ENCODE measurements at places on chromosomes 16 and 17.

- DNase-seq: no peak
Observed at GRCh38 chr17:15451680-15452079, 15.7 kb downstream of the CDRT4 start.

GRCh38 chr17:44931376-44931775 is 16.1 kb upstream of the GFAP start:
- DNase-seq: no peak

- peak; percentile 70 for DNase-seq
Observed at GRCh38 chr17:77503916-77504651, 363.3 kb downstream of the SEC14L1 start.

GRCh38 chr16:72853575-72854266 is 194.2 kb downstream of the ZFHX3 start:
- no peak for DNase-seq

DNA sequence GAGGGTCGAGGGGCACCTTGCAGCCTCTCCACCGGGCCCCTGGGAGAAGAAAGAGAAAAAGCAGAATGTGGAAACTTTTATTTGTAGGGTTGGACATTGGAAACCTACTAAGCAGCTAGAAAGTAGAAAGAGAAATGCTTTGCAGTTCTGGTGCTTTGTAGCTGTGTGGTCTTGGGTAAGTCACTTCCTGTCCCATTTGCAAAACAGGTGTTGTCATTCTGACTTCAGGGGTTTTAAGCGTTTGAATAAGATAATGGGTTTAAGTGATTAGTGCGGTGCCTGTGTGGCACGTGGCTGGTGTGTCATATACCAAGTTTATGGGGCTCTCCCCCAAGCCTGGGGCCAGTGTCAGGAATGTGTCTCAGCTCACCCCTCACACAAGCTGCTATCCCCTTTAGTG is 1.6 kb downstream of the CA4 start:
- DNase-seq: no peak
